Activated CD4-positive, alpha-beta T cell treated with anti-CD3 and anti-CD28 coated beads, Interleukin-10, Interleukin-2, amounts not matched to agents 100 ng/mL and 50 ng/mL, durations not matched to agents 16 hours and 8 hours (primary cell): ENCODE measurements at places on chromosomes 11 and 22.
A peak's percentile ranks its signal among the peaks of the same experiment; 100 is the strongest.

- no peak for DNase-seq
Measured at GRCh38 chr11:70547821-70548670, 149.7 kb downstream of the CTTN start.

- no peak for DNase-seq
Measured at GRCh38 chr11:8038811-8039529, 42.0 kb upstream of the TUB start.

DNA sequence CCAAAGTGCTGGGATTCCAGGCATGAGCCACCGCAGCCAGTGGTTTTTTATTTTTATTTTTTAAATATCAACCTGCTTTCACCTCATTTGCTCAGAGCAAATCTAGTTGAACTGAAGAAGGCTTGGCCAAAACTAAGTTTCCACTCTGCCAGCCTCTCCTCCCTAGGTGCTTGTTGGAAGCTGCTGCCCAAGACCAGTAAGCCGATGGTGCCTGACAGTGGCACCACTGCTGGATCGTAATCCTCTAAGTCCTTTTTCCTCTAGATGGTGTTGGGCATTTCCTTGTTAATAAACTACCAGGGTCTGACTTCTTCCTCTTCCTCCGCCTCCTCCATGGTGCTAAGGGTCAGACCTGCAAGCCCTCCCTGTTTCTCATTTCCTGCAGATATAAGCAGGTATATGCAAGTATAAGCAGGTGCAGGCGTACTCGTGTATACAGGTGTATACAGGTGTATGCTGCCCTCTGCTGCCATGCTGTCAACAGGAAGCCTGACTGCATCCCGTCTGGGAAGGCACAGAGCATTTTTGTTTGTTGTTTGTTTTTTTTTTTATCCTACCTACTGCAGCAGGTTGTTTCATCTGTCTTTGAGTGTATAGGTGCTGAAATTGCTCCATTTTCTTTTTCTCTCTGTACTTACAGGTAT is 1.6 kb downstream of the NADSYN1 start:
- no peak for DNase-seq

GRCh38 chr11:1005928-1006327 is 30.6 kb downstream of the MUC6 start:
- DNase-seq: no peak

- peak; percentile 15 for DNase-seq
Measured at GRCh38 chr11:43447151-43447550, 88.4 kb downstream of the TTC17 start.

DNA sequence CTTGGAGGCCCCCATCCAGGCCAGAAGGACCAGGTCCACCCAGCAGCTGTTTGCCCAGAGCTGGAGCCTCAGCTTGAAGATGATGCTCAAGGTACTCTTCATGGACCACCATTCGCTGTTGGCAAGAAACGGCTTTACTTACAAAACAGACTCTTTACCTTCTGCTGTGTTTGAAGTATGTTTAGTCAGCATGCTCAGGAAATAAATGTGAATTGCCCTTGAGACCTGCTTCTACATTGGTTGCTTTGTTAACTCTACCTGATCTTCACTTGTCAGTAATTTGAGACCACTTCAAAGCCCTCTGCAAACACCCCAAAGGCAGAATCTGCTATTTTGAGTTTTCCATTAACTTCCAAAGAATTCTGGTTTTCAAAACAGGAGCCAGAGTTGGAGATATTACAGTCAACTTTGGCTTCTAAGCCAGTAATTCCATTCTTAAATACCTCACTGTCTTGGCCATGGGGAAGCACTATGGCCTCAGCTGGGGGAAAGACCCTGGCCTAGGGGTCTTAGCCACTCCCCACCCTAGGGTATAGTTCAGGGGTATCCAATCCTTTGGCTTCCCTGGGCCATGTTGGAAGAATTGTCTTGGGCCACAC is 2.7 kb downstream of the UQCR10 start:
- no peak for DNase-seq

- DNase-seq: no peak
Measured at GRCh38 chr11:22702031-22702430, 35.6 kb downstream of the GAS2 start.

DNA sequence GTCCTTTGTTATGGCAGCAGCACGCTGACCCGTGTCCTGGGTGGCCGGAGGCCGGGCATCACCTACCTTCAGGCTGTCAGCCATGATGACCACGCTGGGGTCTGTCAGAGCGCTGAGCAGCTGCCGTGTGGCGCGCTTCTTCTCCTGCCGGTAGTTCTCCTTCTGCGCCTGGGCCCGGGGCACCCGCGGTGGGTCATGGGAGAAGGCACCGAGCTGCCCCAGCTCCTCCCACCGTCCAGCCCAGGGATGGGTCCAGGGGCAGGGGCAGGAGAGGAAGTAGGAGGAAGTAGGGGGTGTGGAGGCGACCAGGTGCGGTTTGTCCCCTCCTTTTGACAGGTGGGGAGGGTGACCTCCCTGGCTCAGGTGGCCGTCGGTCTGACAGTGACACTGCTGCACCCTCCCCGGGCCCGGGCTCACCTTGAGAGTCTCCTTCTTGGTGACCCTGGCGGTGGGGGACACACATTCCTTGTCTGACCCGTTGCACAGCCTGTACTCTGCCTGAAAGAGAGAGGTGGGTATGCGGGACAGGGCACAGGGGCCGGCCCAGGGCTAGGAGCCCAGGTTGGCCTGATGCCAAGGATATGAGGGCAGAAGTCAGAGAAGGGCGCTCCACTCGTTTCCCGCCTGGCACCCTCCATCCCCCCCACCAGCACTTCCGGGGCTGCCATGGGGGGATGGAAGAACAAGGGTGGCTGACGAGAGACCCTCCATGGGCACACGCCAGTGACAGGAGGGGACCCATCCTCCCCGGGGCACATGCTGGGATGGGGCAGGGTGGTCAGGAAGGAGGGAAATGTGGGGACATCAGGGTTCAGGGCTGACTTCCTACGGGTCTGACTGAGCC is 43.0 kb downstream of the OSBPL5 start:
- no peak for DNase-seq

DNA sequence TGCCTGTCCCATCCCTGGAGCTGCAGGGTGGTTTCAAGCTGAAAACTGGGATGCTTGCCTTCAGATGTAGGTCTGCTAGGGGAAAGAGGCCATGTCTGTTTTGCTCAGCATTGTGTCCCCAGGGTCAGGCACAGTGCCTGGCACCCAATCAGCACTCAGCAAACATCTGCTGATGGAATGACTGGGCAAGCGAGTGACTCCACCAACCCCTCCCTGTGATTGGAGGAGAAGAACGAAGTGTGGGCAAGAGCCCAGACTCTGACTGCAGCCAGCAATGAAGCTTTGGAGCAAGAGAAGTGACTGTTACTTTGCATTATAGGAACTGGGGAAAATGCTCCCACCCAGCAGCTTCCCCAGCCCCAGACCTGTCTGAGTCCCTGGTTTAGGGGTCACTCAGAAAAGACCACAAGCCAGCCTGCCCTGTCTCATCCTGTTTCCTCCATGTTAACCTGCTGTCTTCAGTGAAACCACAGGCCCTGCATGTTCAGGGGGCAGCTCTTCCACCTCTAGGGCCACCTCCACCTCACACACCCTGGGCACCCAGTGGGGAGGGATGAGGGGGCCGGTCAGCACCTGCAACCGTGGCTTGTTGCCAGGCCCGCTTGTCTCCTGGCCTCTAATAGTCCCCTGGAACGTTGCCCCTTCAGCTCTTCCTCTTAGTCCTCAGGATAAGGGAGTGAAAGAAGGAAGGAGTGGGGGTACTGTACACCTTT is 147.4 kb downstream of the TRIM29 start:
- no peak for DNase-seq

DNA sequence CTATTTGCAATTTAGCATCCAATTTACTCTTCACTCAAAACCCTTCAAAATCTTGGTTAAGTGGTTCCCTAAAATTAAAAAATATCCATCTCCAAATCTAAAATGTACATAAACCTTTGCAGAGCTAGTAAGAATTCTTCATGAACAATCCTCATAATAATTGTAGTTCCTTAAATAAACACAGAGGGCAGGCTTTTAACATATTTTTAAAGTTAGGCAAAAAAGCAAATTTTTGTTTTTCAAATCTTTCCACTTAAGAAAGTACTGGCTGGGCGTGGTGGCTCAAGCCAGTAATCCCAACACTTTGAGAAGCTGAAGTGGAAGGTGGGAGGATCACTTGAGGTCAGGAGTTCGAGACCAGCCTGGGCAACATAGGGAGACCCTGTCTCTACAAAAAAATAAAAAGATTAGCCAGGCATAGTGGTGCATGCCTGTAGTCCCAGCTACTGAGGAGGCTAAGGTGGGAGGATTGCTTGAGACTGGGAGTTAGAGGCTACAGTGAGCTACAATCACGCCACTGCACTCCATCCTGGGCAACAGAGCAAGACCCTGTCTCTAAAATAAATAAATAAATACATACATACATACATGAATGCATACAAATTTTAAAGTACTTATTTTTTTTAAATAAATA is 25.1 kb upstream of the PLAAT3 start:
- DNase-seq: no peak

DNA sequence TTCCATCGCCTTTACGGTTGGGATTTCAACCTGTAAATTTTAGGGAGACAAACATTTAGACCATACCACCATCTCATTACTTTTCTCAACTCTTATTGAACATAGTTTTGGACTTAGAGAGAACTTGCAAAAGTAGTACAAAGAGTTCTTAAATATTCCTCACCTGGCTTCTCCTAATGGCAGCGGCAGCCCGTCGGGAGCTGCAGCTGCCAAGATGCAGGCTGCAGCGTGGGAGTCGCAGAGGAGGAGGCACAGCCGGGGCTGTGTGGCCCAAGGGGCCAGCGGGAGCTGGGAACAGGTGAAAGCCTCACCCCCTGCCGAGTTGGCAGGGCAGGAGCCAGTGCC is 23.1 kb upstream of the RNASEH2C start:
- DNase-seq: no peak

GRCh38 chr22:36546092-36546804 is 17.3 kb upstream of the EIF3D start:
- DNase-seq: peak; percentile 57

- DNase-seq: peak; percentile 56
Measured at GRCh38 chr11:64802370-64803157, 450 bp downstream of the MAP4K2 start.

DNA sequence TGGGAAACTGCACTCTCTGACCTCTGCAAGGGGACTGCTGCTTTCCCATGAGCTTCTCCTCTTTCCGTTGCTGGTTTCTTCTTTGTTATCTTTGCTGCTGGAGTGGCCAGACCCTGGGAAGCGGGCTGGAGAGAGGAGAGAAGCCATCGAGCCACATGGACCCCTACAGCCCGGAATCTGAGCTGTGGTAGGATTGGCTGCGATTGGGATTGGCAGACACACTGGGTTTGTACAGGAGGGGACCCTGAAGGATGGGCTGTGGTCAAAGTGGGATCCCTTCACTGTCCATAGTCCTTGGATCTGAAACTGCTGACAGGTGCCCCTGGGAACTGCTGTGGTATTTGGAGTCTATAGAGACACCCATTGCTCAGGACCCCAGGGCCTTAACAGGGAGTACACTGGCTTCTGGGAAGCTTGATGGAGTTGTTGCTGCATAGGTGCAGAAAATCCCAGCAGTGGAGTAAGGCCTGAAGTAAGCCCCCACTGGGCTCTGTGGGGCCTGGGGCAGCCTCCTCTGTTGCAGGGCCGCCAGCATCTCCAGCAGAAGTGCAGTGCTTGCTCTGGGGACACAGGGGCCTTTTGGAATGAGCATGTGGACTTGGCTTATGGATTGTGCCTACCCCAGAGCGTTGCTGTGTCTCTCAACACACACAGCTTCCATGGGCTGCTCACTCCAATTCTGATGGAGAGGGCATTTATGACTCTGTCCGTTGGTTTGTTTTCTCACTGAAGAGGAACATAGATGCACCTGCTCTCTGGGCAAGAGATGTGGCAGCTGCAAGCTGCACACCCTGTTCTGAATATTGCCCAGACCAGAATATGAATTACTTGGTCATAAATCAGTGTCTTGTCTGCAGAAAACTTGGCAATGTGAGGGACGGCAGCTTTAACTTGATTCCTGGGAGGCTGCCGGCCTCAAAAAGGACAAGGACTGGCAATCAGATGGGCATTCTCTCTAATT is 32.0 kb downstream of the BCR start:
- DNase-seq: no peak

DNA sequence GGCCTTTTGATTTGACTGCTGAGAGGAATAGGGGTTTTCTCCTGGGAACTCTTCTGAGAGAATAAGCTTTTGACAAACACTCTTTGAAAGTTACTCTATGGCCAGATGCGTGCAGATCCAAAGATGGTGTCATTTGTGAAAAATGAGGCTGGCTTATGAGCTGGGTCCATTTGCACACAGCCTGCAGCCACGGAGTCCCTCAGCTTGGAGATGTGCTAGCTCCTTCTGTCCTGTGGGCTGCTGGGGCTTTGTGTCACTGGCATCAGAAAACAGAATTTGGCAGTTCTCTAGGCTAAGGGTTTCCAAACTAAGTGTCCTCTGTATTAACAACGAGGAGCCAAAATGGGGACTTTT is 702.4 kb downstream of the NTM start:
- no peak for DNase-seq

DNA sequence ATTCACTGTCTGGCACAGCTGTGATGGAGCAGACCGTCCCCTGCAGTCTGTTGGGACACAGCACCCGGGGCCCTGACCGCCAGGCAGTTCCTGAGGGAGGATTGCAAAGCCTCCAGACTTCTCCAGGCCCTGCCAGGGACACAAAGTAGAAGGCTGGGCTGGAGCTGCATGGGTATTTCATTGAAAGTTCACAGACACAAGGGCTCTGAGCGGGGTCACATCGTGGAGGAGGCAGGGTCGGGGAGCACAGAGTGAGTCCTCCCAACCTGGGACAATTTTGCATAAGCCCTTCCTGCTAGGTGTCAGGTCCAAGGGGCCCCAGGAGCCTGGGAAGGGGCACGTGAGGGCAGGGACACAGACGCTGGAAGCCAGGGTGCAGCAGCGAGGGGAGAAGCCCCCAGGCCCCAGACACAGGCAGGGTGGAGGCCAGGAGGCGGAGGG is 15.7 kb downstream of the IFITM10 start:
- no peak for DNase-seq

DNA sequence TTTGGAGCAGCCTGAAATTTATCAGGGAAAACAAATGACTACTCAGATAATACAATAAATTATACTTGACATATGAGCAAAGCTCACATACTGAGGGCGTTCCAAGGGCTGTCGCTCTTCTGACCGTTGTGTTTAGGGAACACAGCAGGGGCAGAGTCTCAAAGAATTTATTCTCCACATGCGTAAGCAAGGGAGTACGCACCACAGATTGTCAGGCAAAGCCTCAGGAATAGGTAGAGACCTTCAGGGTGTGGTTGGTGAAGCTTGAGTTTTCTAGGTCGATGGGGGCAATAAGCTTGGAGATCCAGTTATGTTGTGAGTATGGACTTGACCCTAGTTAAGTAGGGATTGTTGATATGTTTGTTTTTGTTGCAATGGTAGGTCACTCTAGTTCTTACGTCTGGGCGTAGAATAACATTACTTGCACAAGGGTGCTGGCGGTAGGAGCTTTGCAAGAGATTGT is 830 bp downstream of the ACAT1 start:
- no peak for DNase-seq

DNA sequence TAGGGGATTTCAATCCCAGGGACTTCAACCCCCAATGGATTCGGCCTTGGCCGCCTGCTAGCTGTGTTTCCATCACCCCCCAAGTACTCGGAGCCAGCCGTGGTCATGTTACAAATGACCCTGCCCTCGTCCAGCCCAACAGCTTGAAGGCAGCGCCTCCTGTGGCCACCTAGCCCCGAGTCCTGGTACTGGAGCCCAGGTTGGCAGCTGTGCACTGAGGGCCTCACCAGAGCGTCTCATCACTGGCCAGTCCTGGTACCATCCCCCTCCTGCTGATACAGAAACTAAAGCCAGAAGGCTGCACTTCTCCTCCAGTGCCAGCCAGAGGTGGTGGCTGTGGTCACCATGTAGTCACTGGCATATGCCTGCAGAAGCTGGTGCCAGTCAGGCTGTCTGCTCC is 44.9 kb upstream of the FADD start:
- no peak for DNase-seq

- DNase-seq: no peak
Measured at GRCh38 chr11:9617940-9618339, 44.5 kb downstream of the WEE1 start.
